NCI-H524 treated with DMSO at 0.1 percent for 48 hours (cell line): ENCODE measurements at places on chromosomes 16 and 17.

GRCh38 chr17:63290351-63290750 is 155.8 kb downstream of the CYB561 start:
- no peak for DNase-seq

GRCh38 chr16:67068212-67068753 is 39.3 kb downstream of the CBFB start:
- DNase-seq = no peak

- DNase-seq = no peak
Observed at GRCh38 chr16:56960681-56961281, 969 bp upstream of the CETP start.

DNA sequence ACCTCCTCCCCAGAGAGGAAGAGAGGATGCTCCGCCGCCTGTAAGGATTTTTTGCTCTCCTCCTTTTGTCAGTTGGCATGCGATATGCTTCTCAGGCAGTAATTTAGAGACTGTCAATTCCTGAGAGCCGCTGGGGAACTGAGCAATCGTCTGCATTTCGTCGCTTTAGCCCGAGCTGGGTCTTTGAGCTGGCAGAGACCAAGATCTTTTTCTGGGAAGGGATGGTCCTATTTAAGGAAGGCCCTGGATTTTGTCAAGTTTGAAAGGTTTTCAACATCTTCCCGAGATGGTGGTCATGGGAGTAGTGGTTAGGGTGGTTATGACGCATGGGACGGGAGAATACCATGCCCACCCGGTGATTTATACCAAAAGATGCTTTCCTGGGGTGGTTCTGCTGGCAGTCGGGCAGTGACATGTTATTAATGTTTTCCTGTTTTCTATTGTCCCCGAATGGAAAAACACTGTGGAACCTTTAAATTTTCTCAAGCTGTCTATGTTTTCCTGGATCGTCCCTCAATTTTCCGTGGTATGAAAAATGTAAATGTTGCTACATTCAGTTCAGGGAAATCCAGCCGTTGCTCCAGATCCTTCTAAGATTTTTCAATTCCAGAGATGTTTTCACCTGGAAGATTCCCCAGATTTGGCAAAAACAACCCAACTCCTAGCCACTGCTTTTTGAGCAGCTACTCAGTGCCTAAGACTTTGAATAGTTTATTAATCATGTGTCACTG is 586.4 kb downstream of the MAF start:
- DNase-seq = no peak

GRCh38 chr17:31488982-31489294 is 97.5 kb downstream of the RAB11FIP4 start:
- no peak for DNase-seq

DNA sequence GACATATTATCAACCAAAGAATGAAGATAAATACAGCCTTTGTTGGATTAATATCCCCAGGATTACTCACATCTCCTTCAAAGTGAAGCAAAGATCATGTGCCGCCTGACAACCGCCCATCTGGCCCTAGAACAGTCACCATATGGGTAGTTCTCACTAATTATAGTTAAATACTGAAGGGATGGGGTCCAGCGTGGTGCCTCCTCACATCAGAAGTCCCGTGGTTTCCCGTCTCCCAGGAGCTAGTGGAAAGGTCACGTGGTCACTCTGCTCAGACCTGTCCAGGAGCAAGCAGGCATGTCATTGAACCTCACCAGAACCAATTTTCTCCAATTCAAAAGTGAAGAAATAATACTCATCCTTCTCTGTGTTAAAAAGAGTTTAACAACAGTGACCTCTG is 434.5 kb downstream of the SHISA9 start:
- DNase-seq = peak; percentile 82

DNA sequence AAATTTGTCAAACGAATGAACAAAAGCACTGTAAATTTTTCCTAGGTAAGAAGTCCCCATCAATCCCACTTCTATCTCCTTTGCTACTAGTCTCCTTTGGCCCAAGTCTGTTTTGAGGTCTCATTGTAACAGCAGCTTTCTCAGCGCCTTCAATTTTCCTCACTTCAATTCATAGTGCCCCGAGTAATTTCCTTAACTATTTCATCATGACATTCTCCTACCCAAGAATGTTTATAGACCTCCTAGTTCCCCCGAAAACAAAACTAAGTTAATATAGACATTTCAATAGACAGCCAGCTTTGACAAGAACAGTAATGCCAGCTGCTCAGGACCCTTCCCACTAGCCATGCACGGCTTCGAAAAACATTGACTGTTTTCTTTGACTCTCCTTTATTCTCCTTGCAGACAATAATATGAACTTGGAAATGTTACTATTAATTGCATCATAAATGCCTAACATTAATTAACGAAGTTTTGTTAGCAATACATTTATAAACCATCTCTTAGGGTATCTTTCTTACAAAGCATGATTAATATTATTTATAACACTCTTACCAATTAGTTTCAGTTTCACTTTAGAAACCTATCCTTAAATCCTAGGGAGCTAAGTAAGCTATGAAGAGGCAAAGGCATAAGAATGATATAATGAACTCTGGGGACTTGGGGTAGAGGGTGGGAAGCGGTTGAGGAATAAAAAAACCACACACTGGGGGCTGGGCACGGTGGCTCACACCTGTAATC is 22.8 kb downstream of the GLG1 start:
- no peak for DNase-seq

- DNase-seq = peak; percentile 97
Observed at GRCh38 chr16:19555186-19555937, at the start of gene VPS35L. Gene VPS35L, plus strand, starts transcription at chr16:19555703. Its CDS starts 27 bp downstream, at chr16:19555730.

GRCh38 chr16:73143576-73144422 is 95.9 kb upstream of the ZFHX3 start:
- DNase-seq = no peak

DNA sequence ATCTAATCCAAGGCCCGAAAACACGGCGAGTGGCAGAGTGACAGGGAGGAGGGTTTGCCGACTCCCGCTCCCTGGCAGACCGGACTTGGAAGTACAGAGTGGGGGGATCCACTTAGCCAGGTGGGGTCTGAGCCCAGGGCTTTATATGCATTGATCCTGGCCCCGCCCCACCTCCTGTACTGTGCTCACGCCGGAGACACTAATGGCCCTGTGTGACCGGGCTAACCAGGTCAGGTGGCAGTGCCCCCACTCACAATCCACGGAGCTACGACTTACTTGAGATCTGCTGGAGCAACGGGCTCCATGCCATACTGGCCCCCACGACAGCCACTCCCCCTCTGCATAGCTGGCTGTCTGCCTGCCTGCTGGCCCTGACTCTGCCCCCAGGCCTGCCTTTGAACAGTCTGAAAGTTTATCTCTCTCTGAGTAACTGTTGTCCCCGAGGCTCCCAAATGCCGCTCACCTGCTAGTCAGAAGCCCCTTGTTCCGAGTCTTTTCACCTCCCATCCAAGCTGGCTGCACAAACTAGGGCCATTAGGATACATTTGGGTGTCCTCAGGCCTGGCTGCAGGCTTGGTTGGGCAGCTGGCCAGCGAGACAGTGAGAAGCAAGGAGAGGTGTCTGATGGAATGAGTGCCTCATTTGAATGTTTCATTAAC is 28.0 kb downstream of the CACNA1G start:
- DNase-seq = no peak

GRCh38 chr17:51500454-51500853 is 240.1 kb downstream of the UTP18 start:
- DNase-seq = peak; percentile 75

DNA sequence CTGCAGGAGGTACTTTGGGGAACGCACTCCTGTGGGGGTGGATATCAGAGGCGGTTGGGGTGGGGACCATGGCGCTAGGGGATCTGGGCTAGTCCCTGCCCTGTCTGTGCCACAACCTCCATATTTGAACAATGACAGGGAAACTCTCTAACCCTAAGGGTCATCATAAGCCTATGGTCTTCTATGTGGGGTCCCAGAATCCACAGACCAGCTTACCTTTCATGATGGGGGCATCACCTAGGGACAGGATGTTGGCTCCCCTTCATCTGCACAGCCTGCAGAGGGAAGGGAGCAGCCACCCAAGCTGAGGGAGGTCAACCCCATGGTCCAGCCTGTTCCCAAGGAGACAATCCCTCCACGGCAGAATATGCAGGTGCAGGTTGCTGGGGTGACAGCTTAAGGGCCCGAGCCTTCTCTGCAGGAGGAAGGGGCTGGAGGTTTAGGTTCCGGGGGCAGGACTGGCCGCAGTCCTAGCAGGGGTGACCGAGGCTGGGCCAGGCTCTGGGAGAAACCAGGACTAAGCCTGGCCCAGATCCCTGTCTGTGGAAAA is 1.7 kb downstream of the ORAI3 start:
- no peak for DNase-seq

- DNase-seq = peak; percentile 78
Observed at GRCh38 chr17:73747221-73748002, 103.2 kb upstream of the SDK2 start.

GRCh38 chr16:85451641-85452363 is 161.3 kb upstream of the GSE1 start:
- DNase-seq = peak; percentile 90

DNA sequence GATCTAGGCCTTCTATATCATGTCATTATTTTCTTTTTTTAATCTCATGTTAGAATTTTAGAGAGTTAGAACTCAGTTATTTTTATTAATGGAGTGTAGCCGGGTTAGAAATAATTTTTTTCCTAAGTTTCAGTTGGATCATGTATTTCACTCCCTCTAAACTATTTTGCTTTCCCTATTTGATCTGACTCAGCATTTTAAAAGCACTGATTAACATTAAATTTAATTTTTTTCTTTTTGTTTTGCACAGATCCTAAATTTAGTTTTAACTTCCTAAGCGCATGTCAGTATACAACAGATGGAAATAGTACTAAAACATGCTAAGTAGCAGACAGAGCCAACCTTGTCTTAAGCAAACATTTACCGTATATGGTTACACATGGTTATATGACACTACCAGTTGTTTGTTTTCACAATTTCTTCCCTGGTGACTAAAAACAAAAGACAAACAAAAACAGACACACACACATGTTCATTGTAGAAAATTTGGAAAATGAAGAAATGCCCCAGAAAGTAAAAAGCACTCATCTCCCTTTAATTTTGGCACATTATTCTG is 33.6 kb upstream of the RAB11FIP4 start:
- DNase-seq = no peak

DNA sequence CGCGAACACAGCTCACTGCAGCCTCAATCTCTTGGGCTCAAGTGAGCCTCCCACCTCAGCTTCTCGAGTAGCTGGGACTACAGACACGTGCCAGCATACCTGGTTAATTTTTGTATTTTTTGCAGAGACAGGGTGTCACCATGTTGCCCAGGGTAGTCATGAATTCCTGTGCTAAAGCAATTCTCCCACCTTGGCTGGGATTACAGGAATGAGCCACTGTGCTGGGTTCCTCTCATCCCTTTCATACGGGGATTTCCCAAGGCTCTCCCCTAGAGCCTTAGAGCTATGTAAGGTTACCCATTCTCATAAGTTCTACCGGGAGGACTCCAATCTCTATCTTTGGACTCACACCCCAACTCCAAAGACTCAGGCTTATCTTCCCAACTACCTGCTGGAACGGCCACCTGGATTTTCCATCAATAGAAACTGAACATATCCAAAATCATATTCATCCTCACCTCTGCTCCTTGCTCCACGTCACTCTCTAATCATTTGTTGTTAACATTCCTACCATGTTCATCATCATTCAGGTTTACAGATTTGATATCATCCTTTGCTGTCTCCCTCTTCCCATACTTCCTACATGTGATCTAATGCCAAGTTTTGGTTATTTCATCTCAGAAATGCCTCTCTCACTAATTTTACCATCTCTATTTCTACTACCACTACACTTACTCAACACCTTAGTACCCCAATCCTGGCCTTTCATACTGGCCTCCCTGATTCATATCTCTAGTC is 92.5 kb downstream of the NCOR1 start:
- no peak for DNase-seq

GRCh38 chr16:85415196-85416090 is 197.7 kb upstream of the GSE1 start:
- peak; percentile 44 for DNase-seq

DNA sequence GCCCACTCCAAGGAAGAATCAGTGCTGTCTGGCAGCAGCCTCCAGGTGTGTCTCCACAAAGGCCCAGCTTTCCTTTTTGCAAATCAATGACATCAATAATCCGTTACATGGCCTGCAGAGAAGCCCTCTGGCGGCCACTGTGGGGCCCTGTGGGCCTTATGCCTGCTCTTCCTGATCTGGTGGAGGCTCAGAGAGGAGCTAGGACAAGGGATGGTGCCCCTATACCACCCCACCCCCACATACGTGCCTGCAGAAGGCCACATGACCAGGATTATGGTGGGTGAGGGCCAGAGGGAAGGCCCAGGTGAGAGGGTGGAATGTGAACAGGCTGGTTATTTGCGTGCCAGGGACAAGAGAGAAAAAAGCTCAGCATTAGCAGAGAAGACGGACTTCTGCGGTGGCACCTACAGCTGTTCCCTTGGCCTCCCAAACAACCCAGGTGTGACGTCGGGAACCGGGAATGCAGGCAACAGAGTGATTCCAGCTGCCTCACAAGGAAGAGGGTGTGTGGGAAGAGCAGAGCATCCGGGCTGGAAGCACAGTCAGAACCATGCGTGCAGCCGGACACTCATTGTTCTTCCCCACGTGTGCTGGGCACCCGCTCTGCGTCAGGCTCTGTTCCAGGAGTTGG is 22.5 kb downstream of the EIF4A3 start:
- no peak for DNase-seq

DNA sequence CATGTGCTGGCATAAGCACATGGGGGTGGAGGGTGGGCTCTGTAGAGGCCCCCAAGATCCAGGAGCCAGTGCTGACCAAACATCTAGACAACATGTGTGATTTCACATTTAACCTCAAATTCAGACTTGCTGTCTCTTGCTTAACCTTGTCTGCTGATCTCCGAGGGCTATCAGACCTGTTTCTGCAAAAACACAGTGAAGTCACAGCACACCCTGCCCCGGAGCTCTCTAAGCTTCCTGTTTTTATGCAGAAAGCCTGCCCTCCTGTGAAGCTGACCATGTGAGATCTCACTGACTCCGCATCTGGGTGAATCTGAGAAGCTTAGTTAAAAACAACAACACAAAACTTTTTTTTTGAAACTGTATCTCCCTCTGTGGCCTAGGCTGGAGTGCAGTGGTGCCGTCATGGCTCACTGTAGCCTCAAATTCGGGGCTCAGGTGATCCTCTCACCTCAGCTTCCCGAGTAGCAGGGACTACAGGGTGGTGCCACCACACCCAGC is 6.6 kb upstream of the DPEP2 start:
- no peak for DNase-seq

- no peak for DNase-seq
Observed at GRCh38 chr17:80123791-80124190, 22.4 kb downstream of the GAA start.

DNA sequence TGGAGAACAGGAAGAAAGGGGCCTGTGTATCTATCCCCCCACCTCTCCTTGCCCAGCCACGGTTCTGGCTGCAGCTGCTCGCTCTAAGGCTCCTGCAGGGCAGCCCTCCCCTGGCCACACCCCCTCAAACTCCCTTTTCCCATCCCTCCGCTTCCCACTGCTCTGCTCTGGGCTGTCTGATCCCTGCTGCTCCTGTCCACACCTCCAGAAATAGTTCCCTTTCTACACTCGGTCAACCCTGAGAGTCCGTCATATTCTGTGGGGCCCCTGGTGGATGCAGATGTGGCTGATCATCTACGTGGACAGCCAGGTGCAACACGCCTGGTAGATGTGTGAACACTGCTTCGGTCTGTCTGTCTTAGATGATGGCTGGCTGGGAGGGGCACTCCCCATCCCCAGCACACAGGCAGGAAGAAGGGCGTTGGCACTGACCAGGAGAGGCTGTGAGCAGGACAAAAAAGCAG is 19.3 kb upstream of the KRT19 start:
- DNase-seq = no peak

- DNase-seq = no peak
Observed at GRCh38 chr17:27985306-27985705, 57.2 kb upstream of the NLK start.
